ENCODE measurements at places on chromosomes 1 and 21. TPM values are rescaled to one million over a fixed set of nuclear protein-coding genes. Genes with fewer than 3 reads are reported as not detected.

The PDPN gene
- total RNA-seq, result 0.47 TPM

The HSD3B1 gene
- not detected for total RNA-seq

The S100A10 gene
- total RNA-seq, result 400 TPM

The CD1C gene
- not detected for total RNA-seq

The DNAJC16 gene
- total RNA-seq, result 9.2 TPM

The KIF17 gene
- total RNA-seq, result 2.8 TPM

The SH2D1B gene
- 0.04 TPM for total RNA-seq

The DUSP23 gene
- 20.4 TPM for total RNA-seq

The FCRL5 gene
- not detected for total RNA-seq

The RAB42 gene
- total RNA-seq, result 4.7 TPM

The PRRX1 gene
- total RNA-seq, result not detected

The AJAP1 gene
- not detected for total RNA-seq

The BRINP3 gene
- total RNA-seq, result not detected

The FMO2 gene
- total RNA-seq, result not detected

The SPTA1 gene
- total RNA-seq, result not detected

The BCAR3 gene
- 171 TPM for total RNA-seq

The CHI3L2 gene
- 0.55 TPM for total RNA-seq

The GLMN gene
- 13.6 TPM for total RNA-seq

The URB1 gene
- 27.8 TPM for total RNA-seq

The SPATA1 gene
- total RNA-seq, result 2.9 TPM

The TNFSF4 gene
- 0.18 TPM for total RNA-seq

The CRP gene
- total RNA-seq, result not detected

The OPRD1 gene
- total RNA-seq, result not detected

The ETV3L gene
- not detected for total RNA-seq
